ENCODE measurements at places on chromosomes 3 and 15. TPM values are rescaled to one million over a fixed set of nuclear protein-coding genes. Genes with fewer than 3 reads are reported as not detected.

The PP2D1 gene
- not detected for total RNA-seq

The GOLGA8K gene
- total RNA-seq: 3.3 TPM

The PRICKLE2 gene
- 0.05 TPM for total RNA-seq

The GLDN gene
- 3.0 TPM for total RNA-seq

The ARRDC4 gene
- 19.6 TPM for total RNA-seq

The GP5 gene
- 0.15 TPM for total RNA-seq

The BDH1 gene
- 26.6 TPM for total RNA-seq

The GOLGA8O gene
- total RNA-seq: 0.49 TPM

The RPL15 gene
- total RNA-seq: 2,177 TPM

The TTC21A gene
- total RNA-seq: 5.6 TPM

The NANOGP8 gene
- total RNA-seq: not detected

The ANKUB1 gene
- total RNA-seq: not detected

The SLC7A14 gene
- not detected for total RNA-seq

The SCN5A gene
- 11.5 TPM for total RNA-seq

The FSD2 gene
- total RNA-seq: not detected

The SPINK8 gene
- total RNA-seq: not detected

DNA sequence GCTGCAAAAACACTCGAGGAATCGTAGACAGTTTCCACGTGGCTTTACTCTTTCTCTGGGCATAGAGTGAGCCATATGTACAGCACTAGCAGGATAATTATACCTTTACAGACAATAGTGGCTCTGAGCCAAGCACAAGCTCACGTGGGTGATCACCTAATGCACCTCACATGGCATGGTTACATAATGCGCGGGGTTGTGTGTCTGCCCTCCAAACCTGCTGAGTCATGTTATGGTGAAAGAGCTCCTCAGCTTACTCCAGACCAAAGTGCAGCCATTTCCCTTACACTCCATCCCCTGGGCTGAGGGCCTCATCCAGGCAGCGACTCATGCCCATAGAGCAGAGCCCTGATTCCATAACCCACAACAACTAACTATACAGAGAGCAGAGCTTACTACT is 1458.4 kb upstream of the CADM2 start:
- no peak for DNase-seq
- no peak overlapping the region for H3K4me3 ChIP-seq
- no peak overlapping the region for H3K27ac ChIP-seq
- no peaks in the 10 kb centered on the region for H3K4me1 ChIP-seq

GRCh38 chr3:164407111-164407510 is 671.2 kb downstream of the SI start:
- H3K27me3 ChIP-seq: no peaks in the 10 kb centered on the region
- no peak overlapping the region for H3K4me3 ChIP-seq
- H3K4me1 ChIP-seq: no peaks in the 10 kb centered on the region

DNA sequence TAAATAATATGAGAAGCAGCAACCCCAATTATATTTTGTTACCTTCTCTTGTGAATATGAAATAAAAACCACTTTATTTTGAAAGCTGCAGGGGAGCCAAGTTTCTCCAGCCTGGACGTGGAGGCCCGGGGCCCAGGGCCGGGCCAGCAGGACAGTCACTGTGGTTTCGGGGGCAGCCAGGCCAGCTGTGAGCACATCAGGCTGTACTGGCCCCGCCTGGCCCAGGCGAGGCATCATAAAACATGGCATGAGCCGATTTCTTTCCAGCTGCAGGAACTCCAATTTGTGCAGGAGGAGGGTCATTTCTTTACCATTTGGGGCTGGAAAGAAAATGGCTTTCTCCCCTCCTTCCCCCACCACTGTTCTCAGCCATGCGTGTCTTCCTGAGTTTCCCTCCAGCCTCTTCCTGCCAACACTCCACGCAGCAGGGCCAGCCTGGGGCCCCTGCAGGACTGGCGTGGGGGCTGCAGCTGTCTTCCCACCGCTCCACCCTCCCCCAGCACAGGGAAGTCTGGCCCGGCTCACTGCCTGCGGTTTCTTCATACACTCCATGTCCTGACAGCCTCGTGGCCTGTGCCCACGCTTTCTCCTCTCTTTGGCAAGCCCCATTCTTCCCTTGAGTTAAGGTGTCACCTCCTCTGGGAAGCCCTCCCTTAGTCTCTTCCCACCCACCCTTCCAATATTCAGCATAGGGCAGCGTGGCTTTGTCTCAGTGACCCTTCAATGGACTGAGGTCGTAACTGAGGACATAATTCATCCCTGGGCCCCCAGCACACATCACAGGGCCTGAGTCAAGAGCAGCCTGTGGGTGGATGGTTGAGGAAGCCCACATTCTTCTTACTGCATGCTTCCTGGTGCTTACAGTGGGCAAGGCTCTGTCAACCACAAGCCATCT is 135.8 kb downstream of the CHSY1 start:
- H3K4me3 ChIP-seq: no peak overlapping the region
- no peak overlapping the region for H3K27ac ChIP-seq
- no peaks in the 10 kb centered on the region for H3K4me1 ChIP-seq

DNA sequence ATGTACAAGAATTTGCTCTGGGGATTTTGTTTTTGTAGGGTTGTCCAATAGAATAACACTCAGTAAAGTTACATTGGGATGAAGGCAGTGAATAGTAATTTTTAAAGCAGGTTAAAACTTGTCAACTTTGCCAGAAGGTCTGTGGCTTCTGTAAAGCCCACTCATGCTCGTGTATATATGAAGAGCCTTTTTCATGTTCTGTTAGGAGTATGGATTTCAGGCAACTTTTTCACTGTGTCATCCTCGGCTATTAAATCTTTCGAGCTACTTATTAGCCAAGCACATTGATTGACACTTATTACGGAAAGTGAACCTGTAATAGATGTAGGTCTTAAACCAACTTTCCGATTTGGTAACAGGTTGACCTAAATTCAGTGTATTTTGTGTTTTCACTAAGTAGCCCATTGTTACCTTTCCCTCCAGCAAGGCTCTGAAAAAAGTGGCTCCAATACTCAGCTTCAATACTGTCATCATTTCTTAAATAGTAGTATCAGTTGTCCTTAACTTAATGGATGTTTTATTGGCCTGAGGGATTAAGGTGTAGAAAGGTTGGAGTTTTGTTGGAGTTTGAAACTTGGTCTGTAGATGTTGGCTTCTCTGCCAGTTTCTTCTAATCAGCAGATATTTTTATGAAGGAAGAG is 1.7 kb downstream of the PAK2 start:
- H3K27me3 ChIP-seq: no peaks in the 10 kb centered on the region
- H3K27ac ChIP-seq: no peak overlapping the region
- peak overlapping the region; percentile 62 for H3K4me3 ChIP-seq
- H3K4me1 ChIP-seq: peaks cover 11% of the 10 kb centered on the region
- no peak for DNase-seq

DNA sequence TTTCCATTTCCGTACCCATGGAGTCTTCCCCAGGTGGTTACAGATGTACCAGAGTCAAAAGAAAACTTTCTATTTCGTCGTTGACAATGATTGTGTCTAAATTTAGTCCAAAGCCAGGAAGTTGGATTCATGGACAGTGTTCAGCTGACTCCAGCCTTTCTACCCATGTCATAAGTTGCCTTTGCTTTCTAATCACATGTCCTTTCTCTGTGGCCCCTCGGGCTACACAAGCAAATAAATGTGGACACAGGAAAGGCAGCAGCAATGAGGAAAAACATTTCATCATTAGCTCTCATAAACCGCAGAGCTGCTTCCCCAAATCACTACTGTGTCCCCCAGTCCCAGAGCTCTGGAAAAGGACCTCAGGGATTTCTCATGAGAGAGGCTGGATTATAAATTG is 82.0 kb downstream of the USF3 start:
- H3K36me3 ChIP-seq: no peaks in the 10 kb centered on the region
- DNase-seq: no peak
- no peak overlapping the region for H3K4me3 ChIP-seq
- no peaks in the 10 kb centered on the region for H3K4me1 ChIP-seq
- H3K27ac ChIP-seq: no peak overlapping the region

DNA sequence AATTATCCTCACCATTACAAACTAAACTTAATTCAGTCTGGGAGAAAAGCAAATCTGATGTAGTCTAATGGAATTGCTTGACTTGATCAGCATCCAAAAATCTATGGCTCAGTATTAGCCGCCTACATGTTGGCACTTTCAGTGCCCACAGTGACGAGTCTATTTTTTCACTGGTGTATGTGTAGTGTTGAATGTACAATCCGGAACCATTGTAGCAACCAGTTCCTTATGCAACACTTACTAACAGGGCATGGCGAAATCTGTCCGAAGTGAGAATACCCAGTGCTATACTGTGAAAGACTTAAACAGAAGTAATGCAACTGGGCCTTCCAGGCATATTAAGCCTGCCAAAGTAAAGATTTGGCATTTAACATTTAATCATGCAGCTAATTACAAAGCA is 18.6 kb downstream of the LRRN1 start:
- DNase-seq: no peak
- no peak overlapping the region for H3K4me3 ChIP-seq
- no peaks in the 10 kb centered on the region for H3K4me1 ChIP-seq
- no peak overlapping the region for H3K27ac ChIP-seq
- H3K27me3 ChIP-seq: no peaks in the 10 kb centered on the region

- peaks cover 41% of the 10 kb centered on the region for H3K36me3 ChIP-seq
- H3K27ac ChIP-seq: no peak overlapping the region
- no peak overlapping the region for H3K4me3 ChIP-seq
- H3K4me1 ChIP-seq: no peaks in the 10 kb centered on the region
- DNase-seq: no peak
Observed at GRCh38 chr3:183725387-183725786, 27.8 kb downstream of the YEATS2 start.

DNA sequence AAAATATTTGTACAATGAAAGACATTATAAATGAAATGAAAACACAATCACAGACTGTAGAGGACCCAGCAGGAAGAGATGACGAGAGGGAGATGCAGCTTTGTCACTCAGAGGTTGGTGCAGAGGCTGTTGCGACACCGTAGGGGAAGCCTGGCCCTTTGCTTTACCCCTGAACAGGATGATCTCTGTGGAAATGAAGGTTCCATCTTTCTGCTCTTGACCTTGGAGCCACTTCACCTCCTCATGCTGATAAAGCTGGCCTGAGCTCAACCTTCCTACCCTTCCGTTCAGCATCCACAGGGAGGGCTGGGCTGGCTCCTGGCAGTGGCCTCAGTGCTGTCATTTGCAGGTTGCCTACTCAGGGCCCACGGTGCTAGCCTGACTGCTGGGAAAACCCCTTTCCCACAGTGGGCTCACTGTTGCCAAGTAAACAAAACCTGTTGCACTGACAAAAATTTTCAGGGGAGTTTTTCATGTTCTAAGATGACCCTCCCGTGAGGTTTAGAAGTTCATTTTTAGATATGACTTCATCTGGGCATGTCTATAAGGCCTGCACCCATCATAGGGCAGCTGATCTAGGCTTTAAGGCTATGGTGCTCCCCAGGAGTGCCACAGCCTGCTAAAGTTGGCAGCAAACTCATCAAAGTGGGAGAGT is 3.0 kb upstream of the CD80 start:
- DNase-seq: no peak
- peaks cover 5% of the 10 kb centered on the region for H3K4me1 ChIP-seq
- H3K27ac ChIP-seq: no peak overlapping the region
- no peak overlapping the region for H3K4me3 ChIP-seq

- H3K4me3 ChIP-seq: no peak overlapping the region
- H3K36me3 ChIP-seq: no peaks in the 10 kb centered on the region
- no peak for DNase-seq
Observed at GRCh38 chr15:97683831-97684230, 276.7 kb upstream of the ARRDC4 start.

- H3K4me3 ChIP-seq: no peak overlapping the region
- DNase-seq: no peak
- no peaks in the 10 kb centered on the region for H3K4me1 ChIP-seq
Observed at GRCh38 chr15:84937144-84937543, 44.5 kb upstream of the PDE8A start.

DNA sequence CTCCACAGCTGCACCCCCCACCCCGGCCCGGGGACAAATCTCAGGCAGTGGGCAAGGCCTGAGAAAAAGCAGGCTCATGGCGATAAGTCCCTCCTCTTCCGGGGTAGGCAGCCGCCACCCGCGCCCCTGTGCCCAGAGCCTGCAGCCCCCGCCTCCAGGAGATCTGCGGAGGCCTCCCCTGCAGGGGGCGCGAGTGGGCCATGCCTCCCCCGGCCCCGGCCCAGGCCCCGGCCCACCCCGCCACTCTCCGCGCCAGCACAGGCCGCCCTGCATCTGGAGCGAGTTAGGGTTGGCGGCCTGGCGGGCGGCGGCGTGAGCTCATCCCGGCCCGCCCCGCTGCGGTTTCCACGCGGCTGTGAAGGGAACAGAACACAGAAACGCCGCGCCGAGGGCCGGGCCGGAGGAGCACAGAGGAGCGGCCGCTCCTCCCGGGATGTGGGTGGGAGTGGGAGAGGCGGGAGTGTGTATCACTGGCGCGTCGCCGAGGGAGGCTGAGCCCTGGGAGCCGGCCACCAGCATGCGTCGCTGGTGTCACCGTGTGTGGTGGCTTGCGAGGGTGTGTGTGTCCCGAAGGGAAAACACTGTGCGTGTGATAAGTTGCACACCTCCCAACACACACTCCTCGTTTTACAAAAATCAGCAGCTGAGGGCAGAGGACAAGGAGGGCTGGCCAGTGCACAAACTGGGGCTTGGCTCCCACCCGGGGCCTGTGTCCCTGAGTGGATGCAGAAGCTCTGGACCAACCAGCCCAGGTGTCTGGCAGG is 17.2 kb downstream of the MYL3 start:
- no peaks in the 10 kb centered on the region for H3K4me1 ChIP-seq
- no peak overlapping the region for H3K27ac ChIP-seq
- no peaks in the 10 kb centered on the region for H3K27me3 ChIP-seq
- no peaks in the 10 kb centered on the region for H3K36me3 ChIP-seq
- no peak overlapping the region for H3K4me3 ChIP-seq
- DNase-seq: no peak

DNA sequence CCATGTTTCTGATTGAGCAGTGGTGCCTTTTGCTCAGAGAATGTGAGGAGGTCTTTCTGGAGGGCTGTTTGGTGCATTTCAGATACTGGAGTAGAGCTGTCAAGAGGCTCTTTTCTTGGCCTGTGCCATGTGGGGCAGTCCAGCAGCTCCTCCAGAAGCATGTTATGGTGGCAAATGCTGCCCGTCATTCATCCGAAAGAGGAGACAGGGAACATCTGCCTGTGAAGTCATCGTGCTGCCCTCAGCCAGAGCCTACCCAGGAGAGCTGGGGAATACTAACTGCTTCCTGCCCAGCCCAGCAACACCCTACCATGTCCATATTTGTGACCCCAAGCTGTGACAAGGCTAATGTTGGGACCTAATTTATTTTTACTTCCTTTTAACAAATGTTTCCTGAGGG is 82.2 kb upstream of the SLC6A6 start:
- peaks cover 31% of the 10 kb centered on the region for H3K4me1 ChIP-seq
- H3K27me3 ChIP-seq: peaks cover 2% of the 10 kb centered on the region
- H3K4me3 ChIP-seq: peak overlapping the region; percentile 49
- H3K36me3 ChIP-seq: no peaks in the 10 kb centered on the region

DNA sequence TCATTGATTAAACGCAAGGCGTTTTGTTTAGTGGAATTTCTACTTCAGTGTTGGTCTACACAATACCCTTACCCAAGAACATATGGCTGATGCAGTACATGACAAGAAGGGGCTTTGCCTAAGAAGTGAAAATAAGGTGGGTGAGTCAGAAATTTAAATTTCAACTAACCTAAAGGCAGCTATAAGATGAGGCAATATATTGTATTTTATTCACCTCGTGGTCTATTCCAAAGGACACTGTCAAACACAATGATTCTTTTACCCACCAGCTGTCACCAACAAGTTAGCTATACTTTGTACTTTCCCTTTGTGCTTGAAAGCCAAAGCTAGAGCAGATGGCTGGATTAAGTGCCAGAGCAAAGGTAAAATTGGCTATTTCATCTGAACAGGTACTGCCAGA is 10.9 kb upstream of the SETMAR start:
- no peak overlapping the region for H3K27ac ChIP-seq
- no peak overlapping the region for H3K4me3 ChIP-seq
- H3K27me3 ChIP-seq: peaks cover 33% of the 10 kb centered on the region
- no peak for DNase-seq
- H3K4me1 ChIP-seq: no peaks in the 10 kb centered on the region
- H3K36me3 ChIP-seq: no peaks in the 10 kb centered on the region
